ENCODE measurements at places on chromosomes 5 and 9. TPM values are rescaled to one million over a fixed set of nuclear protein-coding genes. Genes with fewer than 3 reads are reported as not detected.

DNA sequence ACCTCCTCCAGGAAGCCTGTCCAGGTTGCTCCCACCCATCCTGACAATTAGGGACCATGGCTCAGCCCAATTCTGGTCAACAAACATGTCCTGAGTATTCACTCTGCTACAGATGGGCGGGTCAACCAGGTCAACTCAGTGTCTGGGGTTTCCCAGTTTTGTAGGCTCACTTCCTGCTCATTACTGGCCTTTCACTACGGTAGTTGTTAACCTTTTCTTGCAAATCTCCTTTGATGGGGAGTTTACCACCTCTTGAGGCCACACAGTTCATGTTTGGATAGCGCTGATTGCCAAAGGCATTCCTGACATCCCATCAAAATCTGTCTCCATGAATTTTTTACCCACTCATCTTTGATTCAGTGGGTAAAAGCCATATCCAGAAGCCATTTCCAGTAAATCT lies 13.8 kb downstream of the TMEM8B start:
- DNase-seq, result no peak

DNA sequence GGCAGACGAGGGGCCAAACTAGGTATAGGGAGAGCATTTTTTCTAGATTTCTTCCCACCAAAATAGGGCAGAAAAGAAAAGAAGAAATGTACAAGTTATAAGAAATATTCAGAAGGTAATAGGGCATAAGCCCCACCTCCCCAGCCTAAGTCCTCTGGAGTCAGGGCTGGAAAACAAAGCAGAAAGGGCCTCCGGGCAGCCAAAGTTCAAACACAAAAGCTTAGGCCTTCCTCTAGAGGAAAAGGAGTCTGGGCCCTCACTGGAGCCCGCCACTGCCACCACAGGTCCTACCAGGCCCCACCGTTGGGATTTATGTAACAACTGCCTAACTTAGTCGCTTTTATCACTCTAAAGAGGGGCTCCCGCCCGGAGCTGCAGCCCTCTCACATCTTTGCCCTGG lies 27.6 kb downstream of the TBC1D2 start:
- DNase-seq, result no peak

DNA sequence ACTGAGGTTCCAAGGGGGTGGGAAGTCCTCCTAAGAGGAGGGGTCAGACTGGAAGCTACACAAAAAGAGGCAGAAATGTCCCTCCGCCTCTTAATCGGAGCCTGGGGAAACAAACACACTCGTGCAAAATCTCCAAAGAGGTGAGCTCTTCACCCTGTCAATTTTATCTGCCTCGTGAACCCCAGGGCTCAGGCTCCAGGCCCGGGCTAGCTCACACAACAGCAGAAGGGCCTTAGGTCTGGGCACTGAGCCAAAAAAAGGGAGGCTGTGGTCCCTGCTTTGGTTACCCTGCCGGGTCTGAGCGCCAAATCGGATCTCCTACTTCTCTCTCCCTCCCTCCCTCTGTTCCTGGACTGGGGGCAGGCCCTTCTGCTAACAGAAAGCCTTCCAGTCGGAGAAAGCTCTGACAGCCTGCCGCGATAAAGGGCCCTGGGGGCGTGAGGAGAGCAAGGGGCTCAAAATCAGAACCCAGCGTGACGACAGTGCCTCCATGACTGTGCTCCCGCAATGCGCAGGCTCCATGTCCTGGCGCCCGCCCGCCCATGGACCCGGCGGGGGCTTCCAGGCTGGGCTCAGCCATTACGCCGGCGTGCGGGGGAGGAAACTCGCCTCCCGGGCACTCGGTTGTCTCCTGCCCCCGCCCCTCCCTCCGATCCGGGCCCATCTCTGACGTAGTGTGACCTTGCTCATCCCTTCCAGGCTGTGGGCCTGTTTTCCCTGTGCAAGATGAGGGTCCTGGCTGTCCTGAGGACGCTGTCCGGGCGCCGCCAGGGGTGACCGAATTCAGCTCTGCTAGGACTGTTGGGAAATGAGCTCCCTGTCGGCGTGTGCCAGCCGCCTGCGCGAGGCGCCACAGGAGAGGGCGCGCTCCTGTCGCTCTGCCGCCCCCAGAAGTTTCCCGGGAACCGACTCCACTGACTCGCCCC lies 865 bp upstream of the SLC22A4 start:
- DNase-seq, result peak; percentile 27

DNA sequence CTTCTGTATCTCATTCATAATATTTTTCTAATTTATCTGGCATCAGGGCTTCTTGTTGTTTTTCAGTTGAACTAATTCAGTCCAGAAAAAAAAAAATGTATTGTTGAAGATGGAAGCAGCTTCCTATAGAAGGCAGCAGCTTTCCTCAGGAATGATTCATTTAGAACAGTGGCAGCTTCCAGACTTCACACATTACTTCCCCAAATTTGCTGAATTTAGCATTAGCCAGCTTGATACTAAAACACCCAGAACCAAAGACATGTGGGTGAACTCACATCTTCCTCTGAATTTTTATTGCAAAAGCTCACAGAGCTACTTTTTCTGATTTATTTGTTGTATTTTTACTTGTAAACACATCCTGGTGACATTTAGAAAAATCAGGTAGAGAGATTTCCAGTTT lies 53.8 kb downstream of the HCN1 start:
- no peak for DNase-seq

DNA sequence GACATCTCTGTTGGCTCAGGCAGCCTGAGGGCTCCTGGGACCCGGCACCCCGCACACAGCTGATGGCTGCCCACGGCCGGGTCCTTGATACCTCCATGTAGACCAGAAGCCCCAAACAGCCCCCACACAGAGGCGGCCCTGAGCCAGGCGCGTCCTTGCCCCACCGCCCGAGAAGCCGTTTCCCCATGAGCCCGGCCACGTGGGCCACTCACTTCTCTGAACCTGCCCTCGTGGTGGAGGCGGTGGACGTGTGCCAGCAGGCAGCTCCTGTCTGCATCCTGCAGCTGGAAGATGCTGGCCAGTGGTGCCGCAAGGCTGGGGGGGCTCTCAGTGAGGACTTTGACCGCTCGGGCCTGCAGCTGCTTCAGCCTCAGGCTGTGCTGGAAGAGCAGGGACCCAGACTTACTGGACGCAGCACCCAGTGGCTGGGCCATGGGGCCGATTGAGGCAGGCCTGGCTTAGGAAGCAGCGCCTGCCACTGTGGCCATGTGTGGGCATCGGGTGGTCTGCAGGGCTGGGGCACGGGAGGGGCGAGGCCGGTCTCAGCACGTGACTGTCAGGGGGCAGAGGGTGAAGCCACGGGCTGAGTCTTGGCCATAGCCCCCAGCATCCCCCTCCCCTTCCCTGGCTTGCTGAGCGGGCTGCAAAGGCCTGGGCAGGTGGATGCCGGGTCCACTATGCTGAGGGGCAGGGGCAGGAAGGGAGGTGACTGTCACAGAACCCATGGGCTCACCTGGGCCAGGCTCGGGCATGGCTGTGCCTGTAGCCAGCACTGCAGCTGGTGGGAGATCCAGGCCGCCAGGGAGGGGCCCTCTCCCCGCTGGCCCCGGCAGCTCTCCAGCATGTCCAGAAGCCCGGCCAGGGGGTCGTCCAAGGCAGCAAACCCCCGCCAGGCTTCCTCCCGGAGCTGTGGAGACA lies 50.0 kb downstream of the EXD3 start:
- DNase-seq, result no peak

- no peak for DNase-seq
Observed at GRCh38 chr9:120386390-120387131, 193.4 kb downstream of the CDK5RAP2 start.

MYMK gene
- polyA plus RNA-seq, result not detected
